ENCODE measurements at places on chromosomes 6 and 20. TPM values are rescaled to one million over a fixed set of nuclear protein-coding genes. Genes with fewer than 3 reads are reported as not detected.
A peak's percentile ranks its signal among the peaks of the same experiment; 100 is the strongest.

- DNase-seq, result no peak
These were observed 32.5 kb upstream of the MAS1L start for GRCh38 chr6:29520232-29520631.

GRCh38 chr6:37777272-37777834, 42.2 kb upstream of the ZFAND3 start:
- DNase-seq, result no peak

GRCh38 chr6:6494677-6495076, 93.8 kb upstream of the LY86 start:
- no peak for DNase-seq

GRCh38 chr6:34791701-34792604, at the start of gene BLTP3A:
Gene BLTP3A (plus strand): TSS chr6:34792083. CDS start chr6:34792251, 168 bp downstream.
- peak; percentile 77 for DNase-seq

DNA sequence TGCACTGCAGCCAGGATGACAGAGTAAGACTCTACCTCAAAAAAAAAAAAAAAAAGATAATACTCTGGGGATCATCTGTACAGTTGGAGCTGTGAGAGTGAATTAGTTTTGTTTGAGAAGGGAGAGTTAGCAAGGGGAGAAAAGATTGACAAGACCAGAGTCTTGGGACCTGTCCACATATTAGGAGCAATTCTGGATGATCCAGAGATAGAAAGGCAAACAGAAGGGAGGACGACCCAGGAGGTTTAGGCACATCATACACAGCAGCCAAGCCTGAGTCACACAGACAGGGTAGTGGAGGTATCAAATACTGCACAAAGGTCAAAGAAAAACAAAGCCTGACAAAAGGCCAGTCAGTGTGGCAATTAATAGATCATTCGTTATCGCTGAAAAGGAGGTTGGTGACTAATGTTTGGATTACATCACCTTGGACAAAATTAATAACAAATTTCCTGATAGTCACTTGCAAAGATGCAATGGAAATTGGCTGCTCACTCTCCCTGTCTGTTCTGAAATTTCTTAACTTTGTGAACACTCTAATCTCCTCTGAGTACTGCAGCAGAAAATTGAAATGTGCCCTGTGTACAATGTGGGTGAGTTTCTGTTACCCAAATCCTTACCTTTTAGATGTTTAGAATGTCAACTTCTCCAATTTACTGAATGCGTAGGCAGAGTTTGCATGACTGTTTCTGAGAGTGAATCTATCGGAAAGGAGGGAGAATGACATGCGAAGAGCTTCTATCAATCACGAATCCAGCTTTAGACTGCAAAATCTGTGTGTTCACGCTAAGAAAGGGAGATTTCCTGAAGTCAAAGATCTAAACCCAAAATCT, 105.4 kb downstream of the TSHZ2 start:
- DNase-seq, result no peak

DNA sequence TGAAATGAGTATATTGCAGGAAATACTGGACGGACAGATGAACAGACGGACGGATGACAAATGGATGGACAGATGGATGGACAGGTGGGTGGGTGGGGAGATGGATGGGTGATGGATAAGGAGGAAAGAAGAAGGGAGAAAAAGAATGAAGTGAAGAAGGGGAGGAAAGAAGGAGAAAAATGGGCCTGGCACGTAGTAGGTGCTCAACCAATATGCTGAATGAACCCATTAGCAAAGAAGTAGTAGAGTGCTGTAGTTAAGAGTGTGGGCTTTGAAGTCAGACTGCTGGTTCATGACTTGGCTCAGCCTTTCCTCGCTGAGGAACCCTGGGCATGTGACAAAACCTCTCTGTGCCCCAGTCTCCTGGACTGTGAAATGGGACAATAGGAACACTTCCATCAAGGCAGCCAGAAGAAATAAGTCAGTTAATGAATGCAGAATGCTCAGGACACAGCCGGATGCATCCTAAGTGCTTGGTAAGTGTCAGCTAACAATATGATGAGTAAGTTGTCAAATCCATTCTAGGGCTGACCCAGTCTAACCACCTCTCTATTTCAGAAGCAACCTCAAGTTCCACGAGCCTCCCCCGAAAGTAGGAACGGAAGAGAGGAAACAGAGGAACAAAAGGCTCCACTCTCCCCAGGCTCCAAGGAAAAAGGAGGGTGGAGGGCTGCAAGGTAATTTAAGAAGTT, 37.9 kb downstream of the PREX1 start:
- DNase-seq, result no peak

The OLIG3 gene
- not detected for total RNA-seq

The OR12D3 gene
- total RNA-seq, result not detected

The PCMTD2 gene
- 31.7 TPM for total RNA-seq

The ANGPT4 gene
- total RNA-seq, result not detected
